ENCODE measurements at places on chromosomes 6 and 20.

- DNase-seq, result no peak
These were observed 29.7 kb downstream of the PREX1 start for GRCh38 chr20:48797850-48798747.

DNA sequence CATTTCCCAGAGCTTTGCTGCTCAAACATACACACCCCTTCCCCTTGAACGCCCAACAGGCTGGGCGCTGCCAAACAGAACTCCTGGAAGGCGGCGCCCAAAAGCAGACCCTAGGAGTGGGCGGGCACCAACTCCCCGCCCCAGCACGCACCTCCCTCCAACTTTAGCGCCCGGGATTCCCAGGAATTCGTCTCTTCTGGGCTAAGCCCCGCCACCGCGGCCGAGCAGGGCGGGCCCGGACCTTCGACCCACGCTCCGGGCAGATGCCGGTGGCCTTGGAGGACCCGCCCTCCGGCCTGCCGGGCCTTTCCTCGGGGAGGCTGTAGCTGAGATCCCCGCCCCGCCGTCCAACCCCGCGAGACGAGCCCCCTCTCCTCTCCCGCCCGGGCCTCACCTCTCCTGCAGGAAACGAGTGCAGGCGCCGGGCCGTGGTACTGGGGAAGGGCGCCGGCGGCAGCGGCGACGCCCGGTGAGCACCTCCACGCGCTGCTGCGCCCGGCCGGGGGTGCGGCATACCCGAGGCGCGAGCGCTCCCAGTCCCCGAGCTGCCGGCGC, 659 bp downstream of the MCUR1 start:
- DNase-seq, result peak; percentile 5

DNA sequence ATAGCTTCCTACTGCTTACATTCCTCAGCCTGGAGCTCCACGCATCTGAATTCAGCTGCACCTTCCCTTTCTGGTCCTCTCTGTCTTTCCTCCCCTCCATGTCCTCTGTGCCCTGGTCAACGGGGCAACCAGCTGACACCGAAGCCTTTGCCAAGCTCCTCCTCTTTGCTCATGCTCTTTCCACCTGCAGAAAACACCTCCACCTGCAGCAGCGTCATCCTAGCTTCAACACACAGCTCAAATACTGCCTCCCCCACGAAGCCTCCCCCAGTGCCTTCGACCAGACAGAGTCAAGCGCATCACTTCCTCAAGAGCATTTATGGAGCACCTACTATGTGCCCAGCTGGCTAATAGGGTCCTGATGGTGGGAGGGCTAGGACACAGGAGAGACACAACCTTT, 9.2 kb downstream of the CDH22 start:
- DNase-seq, result no peak

- no peak for DNase-seq
These were observed 105.1 kb downstream of the MMS22L start for GRCh38 chr6:97177905-97178304.

DNA sequence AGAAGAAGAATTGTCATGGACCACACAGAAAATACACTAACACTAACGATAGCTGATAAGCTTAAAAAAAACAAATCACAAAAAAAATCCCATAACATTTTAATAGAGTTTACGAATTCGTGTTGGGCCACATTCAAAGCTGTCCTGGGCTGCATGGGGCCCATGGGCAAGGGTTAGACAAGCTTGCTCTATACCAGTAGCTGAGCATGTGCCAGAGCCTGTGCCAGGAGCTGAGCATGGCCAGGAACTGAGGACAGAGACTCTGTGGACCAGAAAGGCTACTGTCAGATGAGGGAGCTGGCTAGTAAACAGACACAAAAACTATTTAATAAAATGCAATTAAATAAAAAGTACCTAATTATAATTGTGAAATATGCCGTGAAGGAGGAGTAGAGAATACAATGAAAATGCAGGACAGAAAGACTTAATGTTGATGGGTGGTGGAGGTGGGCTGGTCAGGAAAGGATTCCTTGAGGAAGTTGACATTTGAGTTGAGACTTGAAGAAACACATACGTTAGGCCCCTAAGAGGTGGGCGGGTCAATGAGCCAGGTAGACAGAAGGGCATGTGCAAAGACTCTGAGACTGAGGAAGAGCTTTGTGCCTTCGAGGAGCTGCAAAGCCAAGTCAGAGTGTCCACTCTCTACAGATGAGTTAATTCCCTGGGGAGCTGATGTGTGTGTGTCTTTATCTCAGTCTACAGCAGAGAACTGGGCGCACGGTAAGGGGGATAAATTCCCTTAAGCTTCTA, 66.1 kb downstream of the JPH2 start:
- no peak for DNase-seq

GRCh38 chr20:20497242-20497978, 129.5 kb downstream of the INSM1 start:
- no peak for DNase-seq

DNA sequence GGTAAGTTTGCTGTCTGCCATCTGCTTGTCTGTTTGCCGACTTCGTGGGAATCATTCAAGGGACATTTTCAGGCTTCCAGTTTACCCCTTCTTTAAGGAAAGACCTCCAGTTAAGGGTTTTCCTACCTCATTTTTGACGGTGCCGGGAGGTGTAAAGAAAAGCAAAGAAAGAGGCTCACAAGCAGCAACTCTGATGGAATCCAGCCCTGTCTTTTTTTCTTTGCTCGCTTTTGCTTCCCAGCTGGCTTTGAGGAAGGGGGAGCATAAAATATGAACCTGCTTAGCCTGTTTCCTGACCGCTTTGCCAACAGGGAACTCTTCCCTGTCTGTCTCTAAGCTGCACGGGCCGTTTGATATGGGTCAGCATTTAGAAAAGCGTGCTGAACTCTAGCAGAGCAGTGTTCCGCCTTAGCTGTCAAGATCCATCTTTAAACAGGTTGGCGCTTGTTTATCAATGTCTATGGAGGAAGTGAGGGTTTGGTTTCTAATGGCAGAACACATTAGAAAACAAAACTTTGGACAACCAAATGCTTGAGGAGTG, 13.8 kb downstream of the SYTL3 start:
- no peak for DNase-seq

DNA sequence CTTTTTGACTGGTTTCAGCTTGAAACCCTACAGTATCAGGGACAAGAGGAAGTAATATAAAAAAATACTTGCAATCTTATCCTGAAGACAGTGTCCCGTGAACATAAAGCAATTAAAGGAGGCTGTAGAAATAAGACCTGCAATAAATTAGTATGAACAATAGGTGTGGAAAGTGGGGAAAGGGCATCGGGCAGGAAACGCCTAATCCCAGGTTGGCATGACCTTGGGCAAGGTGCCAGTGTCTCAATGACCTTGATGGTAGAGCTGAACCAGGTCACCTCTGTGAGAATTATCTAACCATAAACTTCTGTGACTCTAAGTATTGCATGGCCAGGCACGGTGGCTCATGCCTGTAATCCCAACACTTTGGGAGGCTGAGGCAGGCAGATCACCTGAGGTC, 115.2 kb downstream of the LY86 start:
- DNase-seq, result no peak

- DNase-seq, result no peak
These were observed 91.9 kb downstream of the FAM217A start for GRCh38 chr6:3987053-3987452.

DNA sequence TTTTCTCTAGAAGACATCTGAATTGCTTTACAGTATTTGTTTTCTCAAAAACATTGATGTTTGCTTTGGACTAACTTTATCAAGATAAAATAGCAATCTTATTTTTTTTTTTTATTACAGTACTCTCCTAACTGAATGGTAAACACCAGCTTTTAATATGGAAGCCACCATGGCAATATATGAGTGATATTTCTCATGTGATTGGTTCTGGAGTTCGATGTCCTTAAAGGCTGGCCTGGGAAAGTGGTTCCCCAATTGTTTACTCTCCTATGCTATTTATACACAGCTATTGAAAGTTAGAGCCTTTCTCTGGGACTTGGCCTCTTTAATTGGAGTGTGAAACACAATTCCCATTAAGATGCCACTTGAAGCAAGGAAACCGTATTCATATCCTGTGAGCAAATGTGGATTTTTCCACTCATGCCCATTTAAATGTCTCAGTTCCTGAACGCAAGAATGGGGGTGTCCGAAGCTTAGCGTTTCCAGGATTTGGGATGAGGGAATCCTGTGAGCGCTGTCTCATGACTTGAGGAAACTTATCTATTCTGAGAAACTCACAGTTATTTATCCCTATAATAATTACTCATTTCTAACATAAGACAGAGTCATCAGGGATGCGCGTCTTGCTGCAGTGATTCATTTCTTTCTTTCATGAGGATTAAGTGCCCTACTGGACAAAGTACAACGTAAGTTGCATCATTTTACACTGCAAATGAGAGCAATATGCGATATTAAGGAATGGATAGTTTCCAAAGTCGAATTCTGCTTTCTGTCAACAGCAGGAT, 143.3 kb upstream of the PREP start:
- no peak for DNase-seq

DNA sequence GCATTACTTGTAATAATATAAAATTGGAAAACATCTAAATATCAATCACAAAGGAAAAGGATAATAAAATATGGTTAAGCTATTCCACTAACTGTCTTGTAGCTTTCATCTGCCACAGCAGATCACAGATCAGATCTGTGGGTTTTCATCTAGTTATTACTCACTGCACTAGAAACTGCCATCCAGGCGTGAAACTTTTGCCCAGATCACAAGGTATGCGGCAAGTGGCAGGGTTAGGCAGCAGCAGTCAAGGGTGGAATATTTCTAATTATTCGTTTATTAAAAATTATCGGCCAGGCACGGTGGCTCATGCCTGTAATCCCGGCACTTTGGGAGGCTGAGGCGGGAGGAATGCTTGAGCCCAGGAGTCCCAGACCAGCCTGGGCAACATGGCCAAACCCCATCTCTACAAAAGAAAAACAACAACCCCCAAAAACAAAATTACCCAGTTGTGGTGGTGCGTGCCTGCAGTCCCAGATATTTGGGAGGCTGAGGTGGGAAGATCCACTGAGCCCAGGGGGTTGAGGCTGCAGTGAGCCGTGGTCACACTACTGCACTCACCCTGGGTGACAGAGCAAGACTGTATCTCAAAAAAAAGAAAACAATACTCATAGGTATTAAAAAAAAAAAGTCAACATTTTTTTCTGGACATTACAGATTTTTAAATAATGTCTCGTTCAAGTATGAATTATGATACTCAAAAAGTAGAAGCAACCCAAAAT, 32.1 kb downstream of the BEND3 start:
- DNase-seq, result no peak

- DNase-seq, result no peak
These were observed 3.3 kb downstream of the TAB2 start for GRCh38 chr6:149320796-149321195.

DNA sequence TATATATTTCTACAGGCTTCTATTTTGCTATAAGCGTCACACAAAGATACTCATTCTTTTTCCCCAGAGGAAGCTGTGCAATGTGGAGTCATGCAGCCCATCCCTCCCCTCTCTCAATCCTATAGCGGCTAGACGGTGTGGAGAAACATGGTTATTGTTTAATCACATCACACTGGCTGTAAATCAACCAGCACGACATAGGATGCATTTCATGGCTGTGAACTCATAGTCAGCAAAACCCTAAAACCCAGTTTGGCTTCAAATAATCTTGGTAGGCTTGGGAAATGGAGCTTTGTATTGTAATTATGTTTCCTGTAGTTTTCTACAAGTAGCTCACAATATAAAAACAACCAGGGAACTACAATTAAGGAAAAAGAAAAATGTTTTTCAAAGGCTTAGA, 16.8 kb downstream of the FOXC1 start:
- no peak for DNase-seq

DNA sequence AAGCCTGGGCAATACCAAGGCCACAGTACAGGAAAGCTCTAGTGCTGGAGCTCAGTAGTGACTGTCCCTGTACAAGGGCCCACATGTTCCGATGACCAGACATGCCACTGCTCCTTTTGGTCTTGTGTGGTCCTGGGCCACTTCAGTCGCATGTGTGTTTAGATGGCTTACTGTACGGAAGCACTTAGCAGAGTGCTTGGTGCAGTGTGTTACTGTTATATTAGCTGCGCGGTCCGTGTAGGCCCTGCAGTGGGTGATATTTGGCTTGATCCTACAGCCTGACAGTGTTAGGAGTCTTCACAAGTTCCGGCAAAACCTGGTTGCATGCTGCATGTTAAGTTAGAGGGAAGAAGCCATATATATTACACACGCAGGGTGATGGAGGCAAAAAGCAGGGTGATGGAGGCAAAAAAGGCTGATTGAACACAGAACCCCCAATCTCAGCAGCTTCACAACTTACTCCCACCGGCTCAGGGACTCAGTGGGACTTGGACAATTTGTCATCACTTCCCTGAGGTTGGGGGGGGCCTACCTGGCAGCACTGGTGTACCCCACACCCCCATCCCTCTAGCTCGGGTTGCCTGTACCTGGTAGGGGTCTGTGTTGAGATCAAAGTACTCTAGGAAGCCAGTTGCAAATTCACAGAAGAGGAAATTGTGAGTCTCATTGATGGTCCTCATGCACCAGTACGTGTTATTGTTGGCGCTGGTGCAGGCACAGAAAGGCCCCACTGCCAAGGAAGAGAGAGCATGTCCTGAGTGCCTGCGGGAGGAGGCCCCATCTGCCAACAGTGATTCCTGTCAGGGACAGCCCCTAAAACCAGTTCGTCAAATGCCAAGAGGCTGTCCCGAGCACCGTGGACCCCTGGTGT, 122.6 kb downstream of the SULF2 start:
- no peak for DNase-seq

DNA sequence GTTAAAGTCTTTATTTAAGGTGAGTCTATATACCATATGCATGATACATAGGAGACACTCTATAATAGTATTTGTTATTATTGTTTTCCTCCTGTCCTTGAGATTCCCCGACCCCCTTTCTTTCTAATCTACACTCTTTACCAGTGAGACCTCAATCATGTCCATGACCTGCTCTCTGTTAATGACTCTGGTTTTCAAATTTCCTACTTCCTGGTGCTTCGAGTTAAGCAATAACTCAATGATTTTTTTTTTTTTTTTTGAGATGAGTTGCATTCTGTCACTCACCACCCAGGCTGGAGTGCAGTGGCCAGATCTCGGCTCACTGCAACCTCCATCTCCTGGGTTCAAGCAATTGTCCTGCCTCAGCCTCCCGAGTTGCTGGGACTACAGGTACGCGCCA, 574.6 kb upstream of the SLC35B3 start:
- no peak for DNase-seq

DNA sequence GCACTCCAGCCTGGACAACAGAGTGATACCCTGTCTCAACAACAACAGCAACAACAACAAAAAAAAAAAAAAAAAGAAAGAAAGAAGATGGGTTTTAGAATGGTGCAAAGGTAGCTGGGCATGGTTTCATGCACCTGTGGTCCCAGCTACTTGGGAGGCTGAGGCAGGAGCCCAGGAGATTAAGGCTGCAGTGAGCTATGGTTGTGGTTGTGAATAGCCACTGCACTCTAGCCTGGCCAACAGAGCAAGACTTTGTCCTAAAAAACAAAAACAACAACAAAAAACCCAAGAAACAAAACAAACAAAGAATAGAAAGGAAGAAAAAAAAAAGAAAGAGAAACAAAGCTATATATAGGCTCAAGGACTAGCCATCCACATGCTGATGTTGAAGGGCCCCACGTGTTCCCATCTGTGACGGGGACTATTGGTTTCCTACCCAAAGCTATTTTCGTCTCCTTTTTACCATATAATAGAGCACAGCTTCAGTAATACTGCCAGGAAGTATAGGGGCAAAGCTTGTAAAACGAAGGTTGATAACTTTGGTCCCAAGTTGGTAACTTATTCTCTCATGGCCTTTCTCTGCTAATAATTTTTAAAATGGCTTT, 7.9 kb upstream of the EEF1E1 start:
- no peak for DNase-seq

All from T-cell (primary cell).